ENCODE measurements at places on chromosomes 12 and 14.

- no peak for DNase-seq
Observed at GRCh38 chr12:62957233-62957953, 22.4 kb upstream of the PPM1H start.

- no peak for DNase-seq
Observed at GRCh38 chr12:43306066-43306465, 245.9 kb downstream of the ADAMTS20 start.

DNA sequence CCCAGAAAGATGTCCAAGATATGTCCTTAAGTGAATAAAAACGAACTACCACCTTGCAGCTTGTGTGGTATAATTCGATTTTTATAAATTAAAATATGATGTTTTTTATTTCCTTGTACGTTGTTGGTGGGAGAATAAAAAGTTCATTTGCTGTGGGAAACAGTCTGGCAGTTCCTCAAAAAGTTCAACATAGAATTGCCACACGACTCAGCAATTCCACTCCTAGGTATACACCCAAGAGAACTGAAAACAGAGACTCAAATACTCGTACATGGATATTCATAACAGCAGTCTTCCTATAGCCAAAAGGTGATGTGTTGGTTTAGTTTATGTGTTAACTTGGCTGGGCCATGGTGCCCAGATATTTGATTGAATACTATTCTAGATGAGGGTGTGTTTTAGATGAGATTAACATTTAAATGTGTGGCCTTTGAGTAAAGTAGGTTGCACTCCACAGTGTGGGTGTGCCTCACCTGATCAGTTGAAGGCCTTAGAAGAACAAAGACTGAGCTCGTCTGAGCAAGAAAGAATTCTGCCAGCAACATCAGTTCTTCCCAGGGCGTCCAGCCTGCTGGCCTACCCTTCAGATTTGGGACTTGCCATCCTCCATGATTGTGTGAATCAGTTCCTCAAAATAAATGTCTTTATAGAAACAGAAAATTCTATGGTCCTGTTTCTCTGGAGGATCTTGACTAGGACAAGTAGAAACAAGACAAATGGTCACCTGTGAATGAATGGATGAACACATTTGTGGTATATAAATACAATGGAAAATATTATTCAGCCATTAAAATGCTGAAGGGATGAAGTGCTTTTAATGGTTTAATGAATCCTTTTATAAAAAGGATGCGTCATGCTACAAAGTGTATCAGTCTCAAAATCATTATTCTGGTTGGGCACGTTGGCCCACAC lies 5.1 kb upstream of the DENR start:
- DNase-seq = no peak

DNA sequence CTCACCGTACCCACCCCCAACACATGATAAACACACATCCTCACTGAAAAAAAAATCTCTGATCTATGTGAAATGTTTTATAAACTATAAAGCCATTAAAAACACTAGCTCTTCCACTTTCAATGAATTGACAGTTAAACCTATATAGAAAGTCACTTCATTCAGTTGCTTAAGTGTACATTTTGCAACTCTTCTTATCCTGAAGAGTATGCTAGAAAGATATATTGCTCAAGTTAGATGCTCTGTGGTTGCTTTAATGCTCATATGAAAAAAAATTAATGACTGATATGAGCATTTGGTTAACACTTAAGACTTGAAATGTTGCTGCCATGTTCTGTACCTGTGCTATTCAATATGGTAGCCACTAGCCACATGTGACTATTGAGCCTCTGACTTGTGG lies 21.0 kb upstream of the MIA2 start:
- no peak for DNase-seq

- no peak for DNase-seq
Observed at GRCh38 chr12:116712458-116713303, 25.2 kb downstream of the SPRING1 start.

- no peak for DNase-seq
Observed at GRCh38 chr12:51773145-51773869, 75.2 kb downstream of the FIGNL2 start.
